ENCODE measurements at places on chromosomes 11 and 22.

GRCh38 chr22:17131686-17132085 is 10.5 kb upstream of the TMEM121B start:
- no peak for DNase-seq

- DNase-seq: no peak
These were observed 1.8 kb upstream of the PKNOX2 start for GRCh38 chr11:125162743-125163142.

DNA sequence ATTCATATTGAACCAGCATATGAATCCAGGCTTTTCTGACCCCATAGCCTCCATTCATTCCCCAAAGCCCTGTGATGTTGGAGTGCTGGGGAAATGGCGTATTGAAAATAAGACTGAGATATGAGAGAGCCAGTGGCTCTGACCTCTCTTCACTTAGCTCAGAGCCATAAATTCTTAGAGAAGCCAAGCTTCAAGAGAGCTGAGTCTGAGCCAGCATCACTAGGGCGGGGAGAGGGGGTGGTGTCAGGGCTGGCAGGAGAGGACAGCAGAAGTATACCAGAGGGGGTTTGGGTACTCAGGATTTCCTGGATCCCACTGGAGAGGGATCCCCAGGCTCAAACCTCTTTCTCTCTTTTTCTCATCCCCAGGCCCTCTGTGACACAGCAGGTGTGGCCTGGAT is 16.7 kb upstream of the MOGAT2 start:
- DNase-seq: no peak

DNA sequence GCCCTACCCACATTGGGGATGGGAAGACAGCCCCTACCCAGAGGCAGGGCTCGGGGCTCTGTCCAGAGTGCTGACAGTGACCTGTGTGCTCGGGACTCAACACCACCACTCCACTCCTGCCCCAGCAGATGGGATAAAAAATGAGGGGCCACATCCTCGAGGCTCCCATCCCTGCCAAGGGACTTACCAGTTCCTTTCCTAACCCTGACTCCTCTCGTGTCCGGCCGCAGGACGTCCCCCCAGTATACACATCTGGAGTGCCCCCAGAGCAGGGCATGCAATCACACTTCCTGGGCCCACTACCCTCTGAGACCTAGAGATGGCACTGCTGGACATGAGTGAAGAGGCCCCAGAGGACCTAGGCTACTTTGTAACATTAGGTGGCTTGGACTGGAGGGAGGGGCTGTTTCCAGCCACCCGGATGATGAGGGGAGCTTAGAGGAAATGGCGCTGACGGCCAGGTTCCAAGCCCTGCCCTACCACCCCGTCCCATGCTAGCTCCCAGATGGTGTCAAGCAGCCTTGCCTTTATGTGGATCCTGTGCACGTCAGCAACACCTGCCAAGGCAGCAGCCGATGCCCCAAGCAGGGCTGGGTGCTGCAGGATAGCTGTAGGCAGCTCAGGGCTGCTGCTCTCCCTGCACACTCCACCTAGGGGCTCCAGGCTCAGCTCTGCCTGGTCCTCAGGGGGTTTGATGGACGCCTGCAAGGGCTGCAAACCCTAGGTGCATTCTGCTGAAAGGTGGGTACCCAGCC is 86.6 kb downstream of the DGCR2 start:
- DNase-seq: no peak

- DNase-seq: no peak
These were observed 88.3 kb upstream of the CRTAM start for GRCh38 chr11:122750049-122750448.

GRCh38 chr11:210803-211180 is 3.3 kb downstream of the RIC8A start:
- no peak for DNase-seq

DNA sequence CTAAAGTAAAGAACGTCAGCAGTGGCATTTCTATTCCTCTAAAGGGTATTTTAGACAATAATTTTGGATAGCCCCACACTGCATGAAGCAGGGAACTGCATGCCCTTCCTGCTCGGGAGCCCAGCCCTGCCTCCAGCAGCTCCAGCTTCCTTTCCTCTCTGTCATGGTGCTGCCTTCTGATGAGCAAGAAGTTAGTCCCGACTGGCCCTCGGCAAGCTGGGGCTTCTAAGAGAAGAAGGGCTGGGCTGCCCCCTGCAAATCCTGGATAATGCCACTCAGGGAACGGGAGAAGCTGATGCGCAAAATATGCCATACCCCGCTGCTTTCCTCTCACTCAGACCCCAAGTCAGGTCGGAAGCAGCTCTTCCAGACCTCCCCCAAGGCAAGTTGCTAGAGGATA is 296.4 kb downstream of the ETS1 start:
- DNase-seq: no peak

DNA sequence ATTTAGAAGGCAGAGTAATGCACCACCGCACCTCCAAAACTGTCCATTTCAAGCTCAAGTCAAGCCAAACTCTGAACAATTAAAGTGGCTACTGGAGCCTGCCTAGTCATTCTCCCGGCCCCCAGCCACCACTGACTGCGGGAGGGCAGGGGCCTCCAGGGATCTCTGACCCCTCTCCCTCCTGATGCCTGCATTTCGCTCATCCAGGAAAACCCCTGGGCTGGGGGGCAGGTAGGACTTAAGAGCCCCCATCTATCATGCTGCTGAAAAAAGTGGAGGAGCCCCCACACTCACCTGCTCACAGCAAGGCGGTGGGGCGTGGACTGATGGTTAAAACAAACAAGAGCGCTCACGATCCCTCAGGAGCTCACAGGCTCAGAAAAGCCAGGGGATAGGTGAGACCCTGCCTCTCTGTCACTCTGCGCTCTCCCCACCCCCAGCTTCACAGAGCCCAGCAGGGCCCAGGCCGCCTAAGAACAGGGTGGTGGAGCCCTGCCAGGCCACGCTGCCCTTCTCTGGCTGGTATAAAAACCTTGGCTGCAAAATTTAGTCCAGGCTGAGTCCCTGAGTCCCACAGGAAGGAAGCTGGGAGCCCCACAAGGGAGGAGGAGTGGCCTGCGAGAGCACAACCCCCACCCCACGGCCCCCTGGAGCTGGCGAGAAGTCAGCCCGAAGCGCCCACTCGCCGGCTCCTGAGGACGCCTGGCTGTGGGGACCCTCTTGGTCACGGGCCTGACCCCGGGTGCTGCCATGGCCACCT is 21.0 kb upstream of the MOB2 start:
- DNase-seq: no peak

- no peak for DNase-seq
These were observed 45.3 kb downstream of the CCDC34 start for GRCh38 chr11:27317751-27318150.

- DNase-seq: no peak
These were observed 797 bp upstream of the B3GAT3 start for GRCh38 chr11:62622476-62623089.

- DNase-seq: no peak
These were observed 128.1 kb upstream of the SPON1 start for GRCh38 chr11:13834463-13834862.

- no peak for DNase-seq
These were observed 30.9 kb downstream of the SMIM38 start for GRCh38 chr11:69186316-69187260.

DNA sequence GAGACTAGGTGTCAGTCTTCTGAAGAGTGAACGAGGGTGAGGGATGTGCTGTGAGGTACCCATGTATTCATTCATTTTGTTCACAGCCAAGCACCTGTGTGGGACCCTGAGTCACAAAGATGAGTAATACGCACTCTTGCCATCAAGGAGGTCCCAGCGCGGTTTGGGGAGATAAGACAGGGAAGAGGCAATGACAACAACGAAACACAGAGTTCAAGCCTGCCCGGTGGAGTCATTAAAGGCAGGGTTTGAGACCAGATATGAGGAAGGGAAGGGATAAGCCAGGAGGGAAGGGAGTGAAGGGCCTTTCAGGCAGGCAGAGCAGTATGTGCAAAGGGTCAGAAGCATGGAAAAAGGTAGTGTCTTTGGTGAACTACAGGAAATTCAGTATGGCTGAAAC is 4.6 kb downstream of the DCHS1 start:
- no peak for DNase-seq

- DNase-seq: peak; percentile 64
These were observed 4.6 kb downstream of the MYH9 start for GRCh38 chr22:36383110-36383581.

GRCh38 chr11:121236115-121237001 is 56.2 kb upstream of the SC5D start:
- no peak for DNase-seq

- no peak for DNase-seq
These were observed 22.1 kb downstream of the CD44 start for GRCh38 chr11:35160902-35161597.
